ENCODE measurements at places on chromosomes 6 and 20. TPM values are rescaled to one million over a fixed set of nuclear protein-coding genes. Genes with fewer than 3 reads are reported as not detected.

The ECT2L gene
- not detected for total RNA-seq

The KCNS1 gene
- total RNA-seq: 0.54 TPM

DNA sequence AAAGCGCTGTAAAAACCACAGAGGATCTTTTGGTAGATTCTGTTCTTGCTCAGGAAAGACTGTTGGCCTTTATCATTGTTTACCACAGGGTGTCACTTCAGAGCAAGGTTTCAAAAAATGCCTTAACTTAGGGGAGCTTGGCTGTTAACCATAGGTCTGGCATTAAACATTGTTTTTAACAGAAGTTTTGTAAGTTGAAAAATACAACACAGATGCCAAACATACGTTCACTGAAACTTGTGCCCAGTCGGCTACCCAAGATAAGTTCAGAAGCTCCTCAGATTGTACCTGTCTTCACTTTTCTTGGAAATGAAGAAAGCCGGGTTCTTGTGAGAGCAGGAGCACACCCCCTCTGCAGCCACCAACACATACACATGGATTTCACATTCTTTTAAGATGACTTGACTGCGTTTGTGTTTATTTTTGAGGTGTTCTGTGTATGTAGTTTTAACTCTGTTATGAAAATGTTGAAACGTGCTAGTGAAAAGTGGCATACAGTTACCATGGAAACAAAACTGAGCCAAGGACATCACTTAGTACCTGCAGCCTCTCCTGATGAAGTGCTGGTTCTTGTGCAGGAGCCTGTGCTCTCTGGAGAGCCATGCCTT is 64.9 kb downstream of the SYCP2L start:
- peak; percentile 94 for DNase-seq

The RAET1L gene
- not detected for total RNA-seq

The PSORS1C1 gene
- 0.28 TPM for total RNA-seq

GRCh38 chr6:1110941-1111349 is 201.0 kb upstream of the FOXQ1 start:
- no peak for DNase-seq

- peak; percentile 88 for DNase-seq
These were observed 100.9 kb upstream of the IYD start for GRCh38 chr6:150267686-150268561.

DNA sequence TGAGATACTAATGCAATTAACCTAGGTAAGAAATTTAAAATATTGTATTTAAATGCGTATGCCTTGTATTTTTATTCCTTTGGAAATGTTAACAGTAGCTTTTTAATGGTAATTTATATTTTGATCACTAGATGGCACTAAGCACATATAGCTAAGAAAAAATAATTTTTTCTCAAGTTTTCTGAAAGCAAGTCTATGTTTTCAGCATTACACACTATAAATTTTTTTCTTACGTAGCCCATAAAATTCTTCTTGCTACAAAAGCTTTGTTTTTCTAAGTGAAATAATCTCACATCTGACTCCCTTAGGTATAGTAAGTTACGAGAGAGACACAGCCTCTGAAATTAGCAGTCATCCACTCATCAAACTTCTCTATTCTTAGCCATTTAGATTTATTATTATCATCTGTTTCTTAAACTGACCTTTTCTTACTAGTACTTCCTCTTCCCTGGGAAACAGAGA is 35.7 kb downstream of the TSPYL4 start:
- DNase-seq: peak; percentile 31

GRCh38 chr6:75268121-75268987 is 16.2 kb downstream of the TMEM30A start:
- peak; percentile 54 for DNase-seq

The C6orf163 gene
- total RNA-seq: 1.7 TPM

The MUC22 gene
- not detected for total RNA-seq

DNA sequence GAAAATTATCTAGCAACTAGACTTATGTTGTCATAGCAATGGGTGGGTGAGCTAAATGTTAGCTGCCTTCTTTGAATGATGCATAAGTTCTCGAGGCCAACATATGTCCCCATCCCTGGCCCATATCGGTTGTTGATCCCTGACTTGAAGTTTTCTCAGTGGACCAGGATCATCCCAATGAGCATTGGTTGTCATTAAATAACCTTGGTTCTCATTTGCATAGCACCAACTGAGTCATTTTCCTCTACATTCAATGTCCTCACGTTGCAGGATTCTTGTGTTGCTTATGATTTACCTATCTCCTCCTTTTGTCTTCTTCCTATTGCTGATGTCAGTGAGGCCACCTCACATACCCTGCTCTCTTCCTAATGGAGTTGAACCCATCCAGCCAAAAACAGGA is 12.1 kb upstream of the AHCY start:
- no peak for DNase-seq

- peak; percentile 46 for DNase-seq
These were observed 109.9 kb upstream of the ASF1A start for GRCh38 chr6:118783931-118784550.

- DNase-seq: no peak
These were observed 115.6 kb downstream of the MYB start for GRCh38 chr6:135296715-135297114.

- peak; percentile 33 for DNase-seq
These were observed 58.0 kb upstream of the ARHGAP18 start for GRCh38 chr6:129767776-129768485.

The C20orf96 gene
- 1.1 TPM for total RNA-seq

GRCh38 chr20:8043687-8044282 is 24.2 kb upstream of the TMX4 start:
- peak; percentile 68 for DNase-seq

DNA sequence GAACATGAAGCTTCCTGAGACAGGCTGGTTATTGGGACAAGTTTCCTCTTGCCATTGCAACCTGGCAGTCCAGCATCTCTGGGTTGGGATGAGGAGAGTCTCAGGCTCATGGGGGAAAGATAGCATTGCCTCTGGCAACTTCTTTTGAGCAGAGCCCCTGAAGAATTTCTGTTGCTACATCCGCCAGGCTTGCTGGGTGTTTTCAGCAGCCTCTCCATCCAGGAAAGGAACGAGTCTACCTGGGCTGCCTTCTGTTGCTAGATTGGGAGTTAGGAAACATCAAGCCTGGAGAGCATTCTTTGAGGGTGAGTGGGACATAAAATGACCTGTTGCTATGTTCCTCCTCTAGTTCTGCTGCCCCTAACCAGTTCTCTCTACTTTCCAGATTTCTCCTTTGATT is 313.5 kb downstream of the RFPL4B start:
- no peak for DNase-seq

The TNFAIP3 gene
- 4.4 TPM for total RNA-seq

DNA sequence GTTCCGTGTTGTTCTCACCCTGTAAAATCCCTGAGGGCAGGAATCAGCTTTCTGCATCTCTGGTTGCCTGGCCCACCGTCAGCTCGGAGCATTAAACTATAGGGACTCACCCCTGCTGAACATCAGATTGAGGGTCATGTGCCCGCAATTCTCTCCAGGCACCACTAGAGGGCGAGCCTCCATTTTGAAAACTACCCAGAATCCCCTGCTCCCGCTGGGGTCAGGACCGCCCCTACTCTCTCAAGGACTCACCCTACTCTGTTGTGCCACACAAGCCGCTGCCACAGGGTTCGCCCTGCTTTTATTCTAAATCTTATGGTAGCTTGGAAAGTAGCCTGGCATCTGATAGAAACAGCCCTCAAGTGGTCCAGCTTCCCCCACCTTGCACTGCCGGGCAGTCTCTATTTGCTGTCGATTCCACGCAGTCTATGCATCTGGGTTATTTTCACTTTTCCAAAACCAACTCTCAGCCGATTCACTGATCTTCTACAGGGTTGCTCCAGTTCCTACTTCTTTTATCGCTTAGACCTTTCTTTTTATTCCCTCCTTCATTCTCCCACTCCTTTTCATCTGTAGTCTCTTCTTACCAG is 244.1 kb upstream of the QKI start:
- no peak for DNase-seq

DNA sequence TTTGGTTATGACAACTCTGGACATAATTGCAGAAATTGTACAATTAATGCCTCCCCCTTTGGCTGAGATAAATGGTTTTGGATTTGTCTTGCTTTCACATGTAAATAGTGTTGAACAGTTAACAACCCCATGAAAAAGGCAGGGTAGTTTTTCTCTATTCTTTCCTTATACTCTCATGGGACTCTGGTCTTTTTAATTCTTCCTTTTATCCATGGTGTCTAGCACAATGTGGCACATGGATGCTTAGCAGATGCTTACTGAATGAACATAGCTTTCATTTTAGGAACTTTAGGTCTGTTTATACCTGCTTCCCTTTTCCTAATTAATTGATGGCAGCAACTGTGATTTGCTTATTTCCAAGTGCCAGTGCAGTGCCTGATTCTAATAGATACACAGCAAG is 75.6 kb downstream of the NCOA3 start:
- DNase-seq: no peak

GRCh38 chr6:22970004-22970403 is 400.6 kb downstream of the HDGFL1 start:
- DNase-seq: no peak

DNA sequence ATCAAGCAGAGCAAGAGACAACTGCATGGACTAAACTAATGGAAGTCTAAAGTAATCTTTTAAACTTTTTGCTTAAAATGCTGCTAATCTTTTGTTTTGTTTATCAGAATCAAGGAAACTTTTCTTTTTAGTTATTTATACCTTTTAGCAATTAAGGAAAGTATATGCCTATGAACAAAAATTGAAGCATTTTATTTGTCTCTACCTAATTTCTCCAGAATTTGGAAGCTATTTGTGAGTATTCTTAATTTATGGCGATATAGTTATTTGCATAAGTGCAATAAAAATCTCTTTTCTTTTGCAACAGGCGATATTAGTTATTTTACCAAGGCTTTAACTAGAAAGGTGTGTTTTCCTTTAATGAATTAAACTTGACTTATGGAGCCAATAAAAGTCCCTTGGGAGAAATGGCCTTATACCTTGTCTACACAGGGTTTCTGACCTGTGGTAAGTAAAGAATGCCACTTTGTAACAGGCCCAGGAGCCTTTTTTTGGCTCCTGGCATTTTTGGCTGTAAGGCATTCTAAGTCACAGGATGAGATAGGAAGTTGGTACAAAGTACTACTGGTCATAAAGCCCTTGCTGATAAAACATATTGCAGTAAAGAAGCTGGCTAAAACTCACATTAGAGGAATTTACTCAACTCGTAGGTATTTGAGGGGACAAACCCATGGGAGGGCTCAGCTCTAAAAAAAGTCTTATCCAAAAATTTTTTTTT is 37.2 kb downstream of the TMEM14A start:
- DNase-seq: no peak

DNA sequence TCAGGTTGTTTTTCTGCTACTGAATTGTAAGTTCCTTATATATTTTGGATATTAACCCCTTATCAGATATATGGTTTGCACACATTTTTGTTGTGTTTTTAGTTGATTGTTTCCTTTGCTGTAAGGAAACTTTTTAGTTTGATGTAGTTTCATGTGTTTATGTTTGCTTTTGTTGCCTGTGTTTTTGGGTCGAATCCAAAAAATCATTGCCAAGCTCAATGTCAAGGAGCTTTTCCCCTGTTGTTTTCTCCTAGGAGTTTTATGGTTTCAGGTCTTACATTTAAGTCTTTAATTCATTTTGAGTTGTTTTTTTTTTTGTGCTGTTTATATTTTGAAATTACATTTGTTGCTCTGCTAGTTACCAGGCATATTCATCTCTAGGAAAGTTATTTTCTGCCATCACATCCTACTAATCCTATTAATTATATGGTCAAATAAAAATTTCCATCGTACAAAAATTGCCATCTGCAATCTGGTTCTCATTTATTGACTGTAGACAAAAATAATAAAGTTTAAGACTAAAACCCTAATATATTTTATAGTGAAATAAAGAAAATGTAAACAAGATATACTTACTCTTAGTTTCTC is 103.8 kb upstream of the FAM184A start:
- DNase-seq: no peak

The GJA10 gene
- not detected for total RNA-seq

DNA sequence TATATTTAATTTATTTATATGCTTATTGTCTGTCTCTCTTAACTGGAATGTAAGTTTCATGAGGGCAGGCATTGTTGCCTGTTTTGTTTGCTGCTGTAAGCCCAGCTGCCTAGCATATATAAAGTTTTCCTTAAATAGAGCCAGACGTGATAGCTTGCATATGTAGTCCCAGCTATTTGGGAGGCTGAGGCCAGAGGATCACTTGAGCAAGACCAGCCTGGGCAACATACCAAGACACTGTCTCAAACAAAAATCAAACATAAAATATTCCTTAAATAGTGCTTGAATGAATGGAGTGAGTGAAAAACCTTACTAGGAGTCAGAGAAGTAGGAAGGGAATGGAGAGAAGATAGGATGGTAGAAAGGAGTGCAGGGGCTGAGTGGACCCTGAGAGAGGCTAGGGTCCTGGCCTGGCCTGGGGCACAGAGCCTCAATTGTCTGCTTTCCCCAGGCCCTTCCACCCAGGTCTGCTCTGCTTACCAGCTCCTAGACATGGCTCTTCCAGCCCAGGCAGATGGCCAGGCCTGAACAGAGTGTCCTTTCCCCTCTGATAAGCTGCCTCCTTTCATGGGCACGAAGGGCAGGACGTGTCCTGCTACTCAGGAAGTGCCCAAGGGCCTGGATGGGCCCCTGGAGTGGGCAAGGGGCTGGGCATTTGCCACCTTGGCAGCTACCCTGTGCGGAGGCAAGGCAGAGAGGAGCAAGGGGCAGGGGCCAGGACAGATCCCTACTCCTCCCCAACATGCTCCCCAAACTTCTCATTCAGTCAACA is 17.7 kb upstream of the BAK1 start:
- no peak for DNase-seq

GRCh38 chr6:137493218-137494038 is 766 bp downstream of the OLIG3 start:
- no peak for DNase-seq

The PBOV1 gene
- total RNA-seq: not detected

- peak; percentile 18 for DNase-seq
These were observed at the start of gene RSPO3 for GRCh38 chr6:127118298-127119101. TSS of gene RSPO3 (plus strand) at chr6:127118671. CDS start at chr6:127119193, 522 bp downstream.

DNA sequence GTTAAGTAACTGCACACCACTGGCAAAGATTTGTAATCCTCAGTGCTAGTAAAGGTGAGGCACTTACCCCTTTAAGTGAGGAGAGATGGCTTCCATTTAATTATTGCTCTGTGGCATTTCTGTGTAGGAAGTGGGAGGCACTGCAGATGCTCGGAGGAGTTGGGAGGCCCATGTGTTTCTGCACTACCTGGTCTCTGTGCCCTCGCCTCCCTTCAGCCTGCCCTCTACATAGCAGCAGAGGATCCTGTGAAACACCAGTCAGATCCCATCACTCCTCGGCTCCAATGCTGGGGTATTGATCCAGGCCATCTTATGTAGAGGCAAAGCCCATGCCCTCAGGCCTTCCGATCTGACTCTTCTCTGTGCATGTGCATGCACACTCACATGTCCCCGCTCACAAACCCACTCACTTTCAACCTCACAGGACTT is 67.0 kb downstream of the SLX4IP start:
- DNase-seq: no peak

Data from IMR-90 (cell line).